ENCODE measurements at places on chromosomes 2 and 18. TPM values are rescaled to one million over a fixed set of nuclear protein-coding genes. Genes with fewer than 3 reads are reported as not detected.

Gene AFF3
- 7.1 TPM for total RNA-seq

Gene SLC5A7
- total RNA-seq, result not detected

GRCh38 chr2:240567872-240568677, at the start of gene RNPEPL1:
Gene RNPEPL1 (plus strand): TSS chr2:240568484. CDS start chr2:240568587, 103 bp downstream.
- peak; percentile 65 for DNase-seq

Gene SP140
- total RNA-seq, result 0.11 TPM

DNA sequence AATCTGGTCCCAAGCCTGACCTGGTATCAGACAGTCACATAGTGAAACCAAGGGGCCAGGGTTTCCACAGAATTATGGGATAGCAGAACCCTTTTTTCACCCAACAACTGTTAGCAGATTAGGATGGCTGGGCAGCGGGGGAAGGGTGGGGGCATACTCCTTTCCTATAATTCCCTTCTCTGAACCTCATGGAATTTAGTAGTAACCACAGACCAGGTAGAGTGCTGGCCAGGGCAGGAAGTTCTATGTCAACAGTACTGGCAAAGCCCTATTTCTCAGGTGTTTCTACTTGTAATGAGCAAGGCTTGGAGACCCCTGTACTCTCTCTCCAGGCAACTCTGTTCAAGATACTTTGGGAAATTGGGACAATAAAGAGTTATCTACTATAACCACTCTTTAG, 174.6 kb downstream of the THADA start:
- no peak for DNase-seq

GRCh38 chr2:184206045-184206444, 392.3 kb upstream of the ZNF804A start:
- DNase-seq, result no peak

- no peak for DNase-seq
Measured at GRCh38 chr18:11176481-11176881, 27.1 kb upstream of the PIEZO2 start.

DNA sequence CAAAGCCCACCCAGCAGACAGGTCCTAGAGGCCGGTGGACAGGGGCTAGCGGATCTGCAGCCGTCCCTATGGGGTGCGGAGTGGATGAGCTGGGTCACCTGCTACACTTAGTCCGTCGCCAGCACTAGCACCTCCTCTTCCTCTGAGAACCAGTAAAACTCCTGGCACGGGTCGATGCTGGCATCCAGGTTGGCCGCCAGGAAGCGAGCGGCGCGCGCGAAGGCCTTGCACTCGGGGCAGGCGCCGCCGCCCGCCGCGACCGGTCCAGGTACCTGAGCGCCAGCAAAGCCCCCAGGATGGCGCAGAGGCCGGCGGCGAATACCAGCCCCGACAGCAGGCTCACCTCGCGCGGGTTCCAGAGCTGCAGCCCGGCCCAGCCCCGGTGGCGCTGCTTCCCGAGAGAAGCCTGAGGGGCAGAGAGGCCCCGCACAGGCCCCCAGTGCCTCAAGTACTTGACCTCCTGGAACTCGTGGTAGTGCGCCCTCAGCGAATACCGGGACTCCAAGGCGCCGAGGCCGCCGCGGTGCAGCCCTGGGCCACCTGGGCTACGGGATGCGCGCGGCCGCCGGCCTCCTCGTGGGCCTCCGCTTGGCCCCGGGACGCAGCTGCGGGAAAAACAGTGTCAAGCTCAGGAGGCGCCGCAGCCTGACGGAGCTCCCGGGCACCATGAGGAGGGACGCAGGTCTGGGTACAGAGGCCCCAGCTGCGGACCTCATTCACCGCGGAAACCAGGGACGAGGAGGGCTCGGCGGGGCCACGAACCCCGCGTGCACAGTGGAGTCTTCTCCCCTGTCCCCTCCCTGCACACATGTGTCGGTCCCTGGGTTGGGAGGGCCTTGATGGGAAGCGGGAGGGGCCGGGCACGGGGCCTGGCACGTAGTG, 27.5 kb upstream of the ALPP start:
- DNase-seq, result no peak

DNA sequence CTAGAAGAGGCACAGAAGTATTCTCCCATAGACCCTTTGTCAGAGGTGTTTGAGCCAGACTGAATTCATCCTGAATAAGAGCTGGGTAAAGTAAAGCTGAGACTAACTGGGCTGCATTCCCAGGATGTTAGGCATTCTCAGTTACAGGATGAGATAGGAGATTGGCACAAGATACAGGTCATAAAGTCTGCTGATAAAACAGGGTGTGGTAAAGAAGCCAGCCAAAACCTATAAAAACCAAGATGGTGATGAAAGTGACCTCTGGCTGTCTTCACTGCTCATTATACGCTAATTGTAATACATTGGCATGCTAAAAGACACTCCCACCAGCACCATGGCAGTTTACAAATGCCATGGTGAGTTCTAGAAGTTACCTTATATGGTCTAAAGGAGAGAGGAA, 364.9 kb upstream of the TMEFF2 start:
- DNase-seq, result no peak

DNA sequence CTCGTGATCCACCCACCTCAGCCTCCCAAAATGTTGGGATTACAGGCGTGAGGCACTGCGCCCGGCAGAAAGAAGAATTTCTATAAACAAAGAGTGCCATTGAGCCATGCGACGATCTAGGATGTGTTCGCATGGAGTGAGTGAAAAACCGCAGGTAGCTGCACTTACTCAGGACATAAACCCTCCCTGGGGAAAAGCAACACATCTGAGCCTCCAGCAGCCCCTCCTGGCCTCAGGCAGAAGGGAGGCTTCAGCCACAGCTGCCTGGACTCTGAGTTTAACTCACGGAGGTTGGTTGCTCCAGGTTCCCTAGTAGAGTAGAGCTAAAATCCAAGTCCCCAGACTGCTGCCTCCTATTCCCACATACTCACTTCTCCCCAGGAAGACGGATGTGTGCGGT, 11.3 kb upstream of the STK25 start:
- no peak for DNase-seq

DNA sequence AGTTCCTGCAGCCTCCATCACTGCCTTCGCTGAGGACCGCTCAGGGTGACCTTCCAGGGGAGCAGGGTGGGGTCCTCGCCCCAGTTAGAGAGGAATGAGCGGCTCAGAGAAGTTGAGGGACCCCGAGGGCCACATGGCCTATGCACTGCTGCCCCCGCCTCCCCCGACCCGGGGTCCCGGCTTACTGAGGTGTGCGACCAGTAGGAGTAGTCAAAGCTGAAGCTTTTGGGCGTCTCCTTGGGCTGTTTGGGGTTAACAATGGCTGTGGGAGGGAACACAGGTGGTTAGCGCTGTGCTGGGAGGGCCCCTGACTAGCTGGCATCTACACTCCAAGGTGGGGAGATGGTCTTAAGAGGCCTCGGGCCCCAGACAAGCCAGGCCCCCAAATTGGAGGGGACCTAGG, 31.0 kb downstream of the KIF1A start:
- DNase-seq, result no peak

DNA sequence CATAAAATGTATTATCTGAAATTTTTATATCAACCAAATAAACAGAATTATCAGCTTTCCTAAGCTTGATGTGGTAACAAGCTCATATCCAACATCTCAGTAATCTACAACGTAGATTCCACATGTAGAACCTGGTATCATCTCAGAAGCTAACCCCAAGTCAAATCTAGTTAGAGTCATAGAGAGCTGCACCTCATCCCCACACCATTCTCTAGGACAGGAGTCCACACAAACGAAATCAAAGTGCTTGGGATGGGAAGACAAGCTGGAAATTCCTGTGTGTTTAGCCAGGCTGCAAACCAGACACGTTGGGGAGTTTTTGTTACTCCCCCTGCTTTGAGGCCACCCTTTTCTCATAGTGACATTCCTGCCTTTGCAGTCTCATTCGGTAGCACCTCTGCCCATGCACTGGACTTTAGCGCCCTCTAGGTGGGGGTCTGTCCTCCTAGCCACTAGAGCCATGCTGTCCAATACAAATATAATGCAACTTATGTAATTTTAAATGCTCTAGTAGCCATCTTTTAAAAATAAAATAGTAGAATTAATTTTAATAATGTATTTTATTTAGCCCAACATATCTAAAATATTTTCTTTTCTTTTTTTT, 28.1 kb upstream of the SATB2 start:
- no peak for DNase-seq

DNA sequence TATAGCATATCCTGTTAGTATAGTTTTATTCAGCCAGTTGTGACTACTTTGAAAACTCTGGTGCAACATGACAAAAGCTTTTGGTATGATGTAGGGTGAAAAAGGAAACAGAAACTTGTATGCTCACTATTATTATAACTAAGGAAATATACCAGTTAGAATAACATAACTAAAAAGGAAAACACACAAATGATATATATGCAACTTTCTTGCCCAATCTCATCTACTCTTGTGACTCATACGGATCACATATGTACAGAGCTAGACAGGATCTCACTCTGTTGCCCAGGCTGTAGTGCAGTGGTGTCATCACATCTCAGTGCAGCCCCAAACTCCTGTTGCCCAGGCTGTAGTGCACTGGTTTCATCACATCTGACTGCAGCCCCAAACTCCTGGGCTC, 12.4 kb upstream of the TLK1 start:
- DNase-seq, result no peak

Gene XDH
- not detected for total RNA-seq

DNA sequence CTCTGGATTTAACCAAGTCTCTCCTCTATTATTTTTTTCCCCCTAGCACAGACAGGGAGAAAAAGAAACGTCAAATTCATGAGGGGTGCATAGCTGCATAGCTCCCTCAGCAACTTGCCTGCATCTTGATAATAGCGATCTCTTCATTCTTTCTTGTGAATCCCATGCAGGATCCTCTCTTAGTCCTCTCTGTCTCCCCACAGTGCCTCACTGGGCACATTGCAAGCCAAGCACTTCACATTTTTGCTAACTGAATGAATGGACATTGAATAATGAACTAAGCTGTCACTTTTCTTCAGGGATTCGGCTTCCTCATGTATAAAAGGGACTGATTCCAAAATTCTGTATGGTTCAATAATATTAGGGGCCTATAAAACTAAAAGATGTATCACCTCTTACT, 2.9 kb upstream of the EPB41L3 start:
- no peak for DNase-seq

- peak; percentile 64 for DNase-seq
Measured at GRCh38 chr2:171524018-171524401, 1.7 kb downstream of the CYBRD1 start.

GRCh38 chr2:29159125-29159524, 43.9 kb downstream of the CLIP4 start:
- DNase-seq, result no peak

Gene FTCDNL1
- total RNA-seq, result 3.4 TPM

Gene ARHGEF33
- total RNA-seq, result 6.4 TPM

- DNase-seq, result no peak
Measured at GRCh38 chr2:56681659-56682396, 498.0 kb downstream of the CCDC85A start.

DNA sequence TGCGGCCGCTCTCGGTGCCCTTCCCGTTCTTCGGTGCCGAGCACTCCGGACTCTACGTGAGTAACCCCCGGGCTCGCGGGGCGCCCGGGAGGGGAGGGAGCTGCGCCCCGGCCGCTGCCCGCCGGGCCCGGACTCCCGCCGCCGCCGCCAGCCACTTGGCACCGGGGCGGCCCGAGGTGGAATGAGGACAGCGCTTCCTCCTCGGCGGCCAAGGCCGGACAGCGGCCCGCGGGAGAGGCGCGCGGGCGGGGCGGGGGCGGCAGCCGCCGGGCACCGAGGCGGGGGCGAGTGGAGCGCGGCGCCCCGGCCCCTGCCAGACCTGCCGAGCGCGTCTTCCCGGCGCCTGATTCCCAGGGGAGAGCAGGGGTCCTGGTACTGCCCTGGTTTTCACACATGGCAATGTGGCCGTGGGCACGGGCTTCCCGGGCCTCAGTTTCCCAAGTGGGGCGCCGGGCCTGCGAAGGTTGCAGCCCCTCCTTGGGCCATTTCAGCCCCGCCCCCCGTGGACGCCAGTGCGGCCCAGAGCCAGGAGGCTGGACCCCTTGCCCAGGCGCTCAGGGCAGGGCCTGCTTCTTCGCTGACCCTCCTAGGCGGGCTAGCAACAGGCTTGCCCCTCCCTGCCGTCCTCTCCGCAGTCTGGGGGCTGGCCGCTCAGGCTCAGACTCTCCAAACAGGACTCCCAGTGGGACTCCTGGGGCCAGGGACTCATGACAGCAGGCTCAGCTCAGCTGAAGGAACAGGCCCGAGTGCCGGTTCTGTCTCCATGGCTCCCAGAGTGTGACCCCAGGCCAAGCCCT, 775 bp downstream of the SNED1 start:
- DNase-seq, result no peak

DNA sequence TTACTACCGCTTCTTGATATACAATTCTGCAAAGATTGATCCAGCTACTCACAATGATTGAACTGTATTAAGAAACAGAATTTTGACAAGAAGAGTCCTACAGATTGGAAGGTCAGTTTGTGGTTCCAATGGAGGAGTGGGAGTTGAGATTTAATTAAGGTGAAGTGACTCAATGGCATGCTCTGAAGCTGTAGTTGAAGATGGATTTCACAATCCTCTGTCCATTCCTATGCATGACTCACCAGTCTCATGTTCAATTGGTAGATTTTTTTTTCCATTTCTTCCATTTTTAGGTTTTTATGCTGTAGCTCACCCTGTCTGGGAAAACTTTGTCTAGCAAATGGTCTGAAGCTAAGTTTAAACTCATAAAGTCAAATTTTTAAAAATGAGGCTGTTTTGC, 83.3 kb downstream of the DPP4 start:
- no peak for DNase-seq

Gene RND3
- 10.7 TPM for total RNA-seq

DNA sequence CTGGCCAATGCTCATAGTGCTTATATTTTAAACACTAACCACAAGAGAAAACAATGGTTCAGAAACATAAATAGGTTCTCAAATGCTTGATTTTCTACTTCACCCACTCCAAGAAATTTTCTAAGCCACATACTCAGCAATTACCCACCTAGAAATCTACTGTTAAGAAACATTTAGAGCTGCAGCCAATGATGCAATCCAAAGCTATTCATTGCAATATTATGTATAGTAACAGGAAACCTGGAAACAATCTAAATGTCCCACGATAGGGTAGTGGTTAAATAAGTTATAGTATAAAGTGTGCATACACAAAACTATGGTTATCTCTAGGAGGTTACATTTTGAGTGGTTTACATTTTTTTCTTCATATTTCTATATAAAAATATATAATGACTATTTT, 5.7 kb downstream of the FAM237A start:
- DNase-seq, result no peak

DNA sequence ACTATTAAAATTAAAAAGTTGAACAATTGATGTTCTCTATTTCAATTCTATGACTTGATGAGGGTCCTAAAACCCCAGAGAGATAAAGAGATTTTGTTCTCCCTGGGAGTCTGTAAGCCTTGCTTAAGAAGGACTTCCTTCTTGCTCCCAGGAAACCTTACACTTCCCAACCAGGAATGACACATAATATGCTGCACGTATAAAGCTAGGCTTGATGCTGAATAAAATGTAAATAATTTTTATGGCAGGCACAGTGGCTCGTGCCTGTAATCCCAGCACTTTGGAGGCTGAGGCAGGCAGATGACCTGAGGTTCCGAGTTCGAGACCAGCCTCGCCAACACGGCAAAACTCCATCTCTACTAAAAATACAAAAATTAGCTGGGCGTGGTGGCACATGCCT, 27.8 kb downstream of the SPIRE1 start:
- no peak for DNase-seq

Gene DLGAP1
- total RNA-seq, result 2.0 TPM

- no peak for DNase-seq
Measured at GRCh38 chr2:165058476-165059265, 103.3 kb upstream of the SLC38A11 start.

Measured in ascending aorta (tissue), 2 donors.